ENCODE measurements at places on chromosomes 1 and 21.

GRCh38 chr1:25994402-25995150 lies 3.3 kb downstream of the PAFAH2 start:
- DNase-seq, result no peak

- no peak for DNase-seq
These were observed 18.8 kb downstream of the RHBG start for GRCh38 chr1:156387870-156388173.

DNA sequence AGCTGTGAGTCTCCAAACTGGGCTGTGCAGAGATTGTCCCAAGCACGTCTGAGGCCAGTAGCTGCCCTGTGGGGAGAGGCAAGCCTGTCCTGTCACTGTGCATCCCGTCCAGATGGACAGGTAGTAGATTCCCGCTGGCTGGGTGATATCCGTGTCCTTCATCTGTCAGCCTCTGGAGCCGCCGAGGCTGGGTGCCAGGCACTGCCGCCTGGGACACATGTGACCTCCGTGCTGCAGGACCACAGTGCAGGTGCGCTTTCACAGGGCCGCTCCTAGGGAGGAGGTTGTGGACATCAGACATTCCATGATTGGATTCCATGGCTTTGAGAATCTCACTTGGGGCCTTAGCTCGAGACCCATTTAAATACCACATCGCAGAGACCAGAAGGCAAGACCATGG lies 4.7 kb downstream of the PDXK start:
- DNase-seq, result no peak

DNA sequence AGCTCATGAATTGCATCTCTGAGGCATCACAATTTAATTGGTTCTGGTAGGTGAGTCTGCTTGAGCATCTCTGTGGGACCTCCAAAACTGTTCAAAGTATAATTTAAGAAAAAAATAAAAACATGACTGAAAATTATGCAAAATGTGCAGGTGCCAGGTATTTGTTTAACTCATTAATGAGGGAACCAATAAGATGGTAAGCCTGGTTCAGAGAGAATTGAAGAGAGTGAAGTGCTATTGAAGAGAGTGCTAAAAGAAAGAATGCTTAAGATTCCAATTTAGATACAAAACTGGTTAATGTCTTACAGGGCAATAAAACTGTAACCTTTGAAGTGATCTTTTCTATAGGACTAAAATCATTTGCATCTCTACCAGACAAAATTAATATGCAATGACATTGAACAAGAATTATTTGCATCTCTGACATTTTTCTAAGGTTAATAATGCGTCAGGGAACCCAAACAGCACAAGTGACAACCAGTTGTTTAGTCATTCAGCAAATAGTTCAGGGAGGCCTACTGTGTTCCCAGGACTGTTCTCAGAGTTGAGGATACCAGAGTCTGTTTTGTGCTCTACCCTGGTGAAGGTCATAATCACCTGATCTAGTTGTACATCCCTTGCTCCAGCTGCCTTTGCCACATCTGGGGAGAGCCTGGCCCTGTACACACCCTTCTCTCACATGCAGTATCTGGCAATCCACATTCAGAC lies 183.5 kb downstream of the PATJ start:
- DNase-seq, result no peak

DNA sequence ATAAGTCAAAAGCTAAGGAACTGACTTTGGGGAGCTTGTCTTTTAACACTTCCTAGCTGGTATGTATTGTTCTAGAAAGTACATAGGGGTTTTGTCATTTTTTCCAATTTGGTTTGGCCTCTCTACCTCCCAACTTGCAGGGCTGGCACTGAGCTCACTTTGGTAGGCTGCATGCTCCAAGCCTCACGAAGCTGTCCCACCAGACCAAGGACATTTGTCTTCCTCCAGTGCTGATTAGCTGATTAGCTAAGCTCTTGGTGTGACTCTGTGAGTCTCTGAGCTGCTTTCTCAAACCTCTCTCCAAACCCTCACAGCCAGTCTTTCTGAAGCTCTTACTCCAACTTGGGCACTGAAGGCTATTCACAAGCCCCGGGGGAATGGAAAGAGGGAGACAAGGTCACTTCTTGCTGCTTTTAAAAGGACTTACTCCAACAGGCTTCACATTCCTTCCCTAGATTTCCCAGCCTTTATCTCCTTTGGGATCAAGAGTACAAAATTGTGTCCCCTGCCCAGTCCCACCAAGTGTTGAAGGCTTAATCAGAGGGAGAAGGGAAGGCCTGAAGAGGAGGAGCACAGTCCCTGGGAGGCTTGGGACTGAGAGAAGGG lies 893 bp upstream of the CFAP45 start:
- no peak for DNase-seq

DNA sequence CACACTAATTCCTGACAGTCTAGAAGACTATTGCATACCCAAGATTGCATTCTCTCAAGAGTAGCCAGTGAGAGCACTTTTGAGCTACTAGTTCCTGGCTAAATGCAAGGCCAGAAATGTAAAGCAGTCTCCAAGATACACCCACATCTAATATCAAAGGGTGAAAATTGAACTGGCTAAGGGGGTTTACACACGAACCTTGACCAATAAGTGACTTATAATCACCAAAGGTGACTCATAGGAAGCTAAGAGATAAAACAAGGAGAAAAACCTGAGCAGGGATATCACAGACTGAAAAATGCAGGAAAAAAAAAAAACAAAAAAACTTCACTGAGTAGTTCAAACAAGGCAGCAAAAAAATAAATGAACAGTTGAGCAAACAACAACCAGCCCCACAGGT lies 172.2 kb upstream of the RRP15 start:
- no peak for DNase-seq

DNA sequence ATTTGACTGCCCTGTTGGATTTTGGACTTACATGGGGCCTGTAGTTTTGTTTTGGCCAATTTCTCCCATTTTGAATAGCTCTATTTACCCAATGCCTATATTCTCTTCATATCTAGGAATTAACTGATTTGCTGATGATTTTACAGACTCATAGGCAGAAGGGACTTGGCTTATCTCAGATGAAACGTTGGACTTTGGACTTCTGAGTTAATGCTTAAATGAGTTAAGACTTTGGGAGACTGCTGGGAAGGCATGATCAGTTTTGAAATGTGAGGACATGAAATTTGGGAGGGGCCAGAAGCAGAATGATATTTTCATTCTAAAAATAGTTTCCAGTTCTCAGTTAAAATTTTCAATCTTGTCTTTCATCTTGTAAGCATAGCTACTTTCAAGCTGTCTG lies 222.3 kb downstream of the COP1 start:
- DNase-seq, result no peak

GRCh38 chr1:1121611-1122077 lies 5.8 kb upstream of the C1orf159 start:
- DNase-seq, result no peak

DNA sequence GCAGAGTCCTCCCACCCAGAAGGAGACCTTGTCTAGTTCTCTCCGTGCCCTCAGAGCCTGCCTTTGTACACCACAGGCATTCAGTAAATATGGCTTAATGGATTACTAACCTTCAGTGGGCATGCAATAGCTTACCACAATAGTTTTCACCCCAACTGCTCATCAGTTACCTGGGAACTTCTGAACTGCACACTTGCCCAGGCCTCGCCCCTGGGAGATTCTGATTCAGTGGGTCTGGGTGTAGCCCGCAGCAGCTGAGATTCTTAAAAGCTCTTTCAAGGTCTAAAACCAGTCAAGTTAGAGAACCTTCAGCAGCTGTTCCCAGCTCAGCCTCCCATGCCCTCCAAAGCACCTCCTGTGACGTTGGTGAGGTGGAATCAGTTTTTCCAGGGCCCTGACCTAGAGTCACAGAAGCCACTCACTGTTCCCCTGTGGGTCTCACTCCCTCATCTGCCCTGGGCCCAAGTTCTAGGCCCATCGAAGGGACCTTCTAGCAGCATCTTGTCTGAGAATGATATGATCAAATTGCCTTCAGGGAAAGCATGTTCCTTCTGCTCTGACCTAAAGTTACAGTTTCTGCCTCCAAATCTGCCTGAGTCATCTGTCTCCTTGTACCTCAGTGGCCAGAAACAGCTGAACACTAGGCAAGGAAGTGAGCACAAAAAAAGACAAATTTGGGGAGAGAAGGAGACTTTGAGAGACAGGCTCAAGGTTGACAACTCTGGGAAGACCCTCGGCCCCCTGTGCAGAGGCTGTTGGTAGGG lies 10.8 kb downstream of the ASAP3 start:
- no peak for DNase-seq

DNA sequence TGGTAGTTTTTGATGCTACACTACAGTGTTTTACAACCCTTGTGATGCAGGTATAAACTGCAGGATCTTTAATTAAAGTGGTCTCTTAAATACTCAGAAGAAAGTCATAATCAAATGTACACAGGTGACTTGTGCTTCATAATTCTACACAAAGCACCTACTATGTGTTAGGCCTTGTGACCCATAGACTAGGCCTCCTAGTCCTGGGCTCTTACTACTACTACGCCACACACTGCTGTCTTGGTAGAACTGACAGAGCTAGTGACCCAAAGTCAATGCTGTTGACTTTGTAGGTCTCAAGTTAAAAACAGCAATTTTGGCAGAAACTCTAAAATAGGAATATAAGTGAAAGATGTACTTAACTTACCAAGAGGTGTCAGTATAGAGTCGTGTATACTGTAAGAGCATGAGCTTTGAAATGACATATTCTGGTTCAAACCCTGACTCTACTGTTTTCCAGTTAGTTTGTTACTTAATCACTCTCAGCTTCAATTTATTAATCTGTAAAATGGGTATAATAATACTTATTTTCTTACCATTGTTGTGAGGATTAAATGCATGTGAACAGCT lies 48.6 kb upstream of the LMO4 start:
- DNase-seq, result no peak
